ENCODE measurements at places on chromosomes 11 and 22.

- no peak for DNase-seq
Observed at GRCh38 chr22:47784367-47784983, 1022.0 kb downstream of the TBC1D22A start.

GRCh38 chr22:46135611-46136485 lies 14.5 kb upstream of the PPARA start:
- DNase-seq, result no peak

DNA sequence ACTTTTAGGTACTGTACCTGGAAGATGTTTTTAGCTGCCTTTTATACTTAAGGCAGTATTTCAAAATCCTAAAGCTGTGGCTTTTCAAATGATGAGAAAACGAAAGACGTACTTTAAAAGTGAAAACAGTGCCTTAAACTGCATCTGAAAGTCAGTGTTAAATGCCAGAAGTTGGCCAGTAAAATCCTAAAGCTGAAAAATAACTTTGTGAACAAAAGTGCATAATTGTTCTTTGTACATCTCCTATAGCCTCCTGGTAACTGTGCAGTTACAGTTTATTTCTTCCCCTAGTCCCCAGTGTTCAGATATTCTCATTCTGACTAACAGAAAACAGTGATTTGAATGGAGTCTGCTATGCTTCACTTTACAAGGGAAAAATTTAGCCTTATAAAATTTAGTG lies 6.8 kb downstream of the EED start:
- no peak for DNase-seq

DNA sequence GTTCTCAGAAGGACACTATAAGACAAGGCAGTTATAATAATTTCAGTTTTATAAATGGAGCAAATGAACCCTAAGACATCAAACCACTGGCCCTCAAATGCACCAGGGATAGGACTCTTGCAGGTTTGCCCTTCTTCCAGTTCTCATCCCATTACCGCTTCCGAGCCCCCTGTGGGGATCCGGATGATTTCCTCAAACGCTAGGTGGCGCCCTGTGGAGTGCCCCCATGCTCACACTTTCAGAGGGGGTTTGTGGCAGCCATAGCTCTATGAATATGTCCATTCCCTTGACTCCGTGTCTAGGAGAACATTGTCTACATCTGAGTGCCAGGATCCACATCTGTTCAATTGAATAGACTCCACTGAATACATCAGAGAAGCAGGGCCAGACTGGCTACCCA lies 816.3 kb downstream of the NTM start:
- DNase-seq, result no peak

GRCh38 chr22:39174498-39175352 lies 22.2 kb upstream of the CBX7 start:
- DNase-seq, result no peak

GRCh38 chr11:128361451-128362020 lies 225.8 kb downstream of the ETS1 start:
- no peak for DNase-seq

DNA sequence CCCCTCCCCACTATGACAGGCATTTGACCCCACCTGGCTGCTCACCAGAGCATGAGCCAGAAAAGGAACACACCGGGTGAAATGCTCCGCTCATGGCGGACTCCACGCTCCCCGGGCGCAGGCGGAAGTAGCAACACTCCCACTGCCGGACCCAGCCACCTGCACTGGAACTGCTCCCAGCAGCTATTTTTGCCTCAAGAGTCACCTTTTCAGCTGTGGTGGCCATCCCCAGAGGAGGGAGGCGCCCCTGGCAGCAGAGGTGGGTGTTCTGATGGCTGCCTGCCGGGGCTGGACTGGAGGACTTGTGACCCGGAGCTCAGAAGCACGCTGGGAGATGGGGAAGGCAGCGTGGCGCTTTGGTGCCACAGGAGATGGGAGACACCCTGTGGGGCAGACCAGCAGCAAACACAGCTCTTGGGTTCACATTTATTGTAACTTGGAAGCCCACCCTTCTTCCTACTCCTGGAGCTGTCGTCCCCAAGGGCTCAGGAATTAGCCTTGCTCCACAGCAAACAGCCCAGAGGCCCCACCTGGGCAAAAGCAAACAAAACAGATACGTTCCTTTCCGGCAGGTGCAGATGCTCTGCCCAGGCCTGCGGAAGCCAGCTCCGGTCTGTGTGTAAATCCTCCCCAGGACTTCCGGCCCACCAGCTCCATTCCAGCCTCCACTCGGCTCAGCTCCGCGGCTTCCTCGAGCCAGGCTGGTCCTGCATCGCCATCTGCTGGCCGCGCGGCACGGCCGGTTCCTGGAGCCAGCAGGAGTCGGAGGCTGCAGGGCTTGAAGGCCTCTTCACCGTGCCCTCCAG lies 3.7 kb downstream of the RPS19BP1 start:
- peak; percentile 80 for DNase-seq

GRCh38 chr22:29727131-29727523 lies 7.3 kb downstream of the CABP7 start:
- DNase-seq, result no peak

GRCh38 chr11:12785901-12786300 lies 111.7 kb downstream of the TEAD1 start:
- DNase-seq, result no peak

DNA sequence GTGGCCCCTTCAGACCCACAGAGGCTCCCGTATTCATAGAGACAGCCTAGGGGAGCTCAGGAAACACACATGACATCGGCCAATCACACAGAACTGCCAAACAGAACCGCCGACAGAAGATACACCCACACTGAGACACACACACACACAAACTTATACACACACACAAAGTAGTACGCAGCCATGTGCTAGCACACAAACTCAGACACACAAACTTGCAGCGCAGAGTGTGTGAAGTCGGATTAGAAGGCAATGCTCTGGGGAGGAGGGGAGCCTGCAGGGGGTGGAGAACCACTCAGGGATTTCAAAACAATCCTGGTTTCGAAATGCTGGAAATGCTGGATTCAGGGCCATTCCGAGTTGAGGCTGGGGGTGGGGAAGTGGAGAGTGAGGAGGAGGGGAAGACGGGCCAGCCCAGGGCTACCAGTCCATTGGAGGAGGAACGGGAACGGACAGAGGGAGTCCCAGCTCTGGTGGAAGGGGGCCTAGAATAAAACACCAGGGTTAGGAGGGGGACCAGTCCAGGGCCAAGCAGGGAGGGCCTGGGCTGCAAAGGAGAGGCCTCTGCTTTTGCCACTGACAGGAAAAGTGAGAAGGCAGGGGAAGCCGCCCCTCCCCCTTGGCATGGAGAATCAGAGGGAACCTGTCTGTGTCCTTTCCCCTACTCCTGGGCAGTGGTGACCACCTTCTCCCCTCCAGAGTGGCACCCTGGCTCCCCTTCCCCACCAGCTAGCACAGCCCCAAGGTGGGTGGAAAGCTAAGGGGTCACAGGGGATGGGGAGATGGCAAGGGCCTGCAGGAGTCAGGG lies 4.4 kb downstream of the BCL9L start:
- DNase-seq, result no peak

- no peak for DNase-seq
Observed at GRCh38 chr22:30321461-30321860, 5.3 kb downstream of the TBC1D10A start.

GRCh38 chr11:12767577-12767976 lies 93.4 kb downstream of the TEAD1 start:
- no peak for DNase-seq

DNA sequence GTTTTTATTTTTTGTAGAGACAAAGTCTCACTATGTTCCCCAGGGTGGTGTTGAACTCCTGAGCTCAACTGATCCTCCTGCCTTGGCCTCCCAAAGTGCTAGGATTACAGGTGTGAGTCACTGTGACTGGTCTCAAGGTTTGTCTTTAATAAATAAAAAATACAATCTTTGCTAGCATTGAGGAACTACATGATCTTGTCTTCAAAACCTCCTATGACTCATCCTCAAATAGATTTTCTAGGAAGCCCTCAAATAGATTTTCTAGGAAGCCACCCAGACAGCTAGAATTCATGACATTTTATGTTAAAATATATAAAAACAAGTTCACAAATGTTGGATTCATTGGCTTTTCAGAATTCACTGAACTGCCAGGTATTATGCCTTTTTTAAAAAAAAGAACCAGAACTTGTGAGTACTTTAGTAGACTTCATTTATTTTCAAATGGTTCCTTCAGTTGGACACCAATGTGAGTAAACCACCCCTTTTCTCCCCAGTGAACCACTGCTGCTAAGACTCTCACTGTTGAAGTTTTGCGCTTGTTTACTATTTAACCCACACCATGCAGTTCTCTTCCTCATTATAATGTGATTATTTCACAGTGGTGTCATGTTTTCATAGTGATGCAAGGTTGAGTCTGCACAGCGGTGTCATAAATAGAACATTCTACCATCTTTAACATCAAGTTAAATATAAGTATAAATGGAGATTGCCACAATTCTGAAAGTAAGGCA lies 303.9 kb downstream of the CASP12 start:
- DNase-seq, result no peak

DNA sequence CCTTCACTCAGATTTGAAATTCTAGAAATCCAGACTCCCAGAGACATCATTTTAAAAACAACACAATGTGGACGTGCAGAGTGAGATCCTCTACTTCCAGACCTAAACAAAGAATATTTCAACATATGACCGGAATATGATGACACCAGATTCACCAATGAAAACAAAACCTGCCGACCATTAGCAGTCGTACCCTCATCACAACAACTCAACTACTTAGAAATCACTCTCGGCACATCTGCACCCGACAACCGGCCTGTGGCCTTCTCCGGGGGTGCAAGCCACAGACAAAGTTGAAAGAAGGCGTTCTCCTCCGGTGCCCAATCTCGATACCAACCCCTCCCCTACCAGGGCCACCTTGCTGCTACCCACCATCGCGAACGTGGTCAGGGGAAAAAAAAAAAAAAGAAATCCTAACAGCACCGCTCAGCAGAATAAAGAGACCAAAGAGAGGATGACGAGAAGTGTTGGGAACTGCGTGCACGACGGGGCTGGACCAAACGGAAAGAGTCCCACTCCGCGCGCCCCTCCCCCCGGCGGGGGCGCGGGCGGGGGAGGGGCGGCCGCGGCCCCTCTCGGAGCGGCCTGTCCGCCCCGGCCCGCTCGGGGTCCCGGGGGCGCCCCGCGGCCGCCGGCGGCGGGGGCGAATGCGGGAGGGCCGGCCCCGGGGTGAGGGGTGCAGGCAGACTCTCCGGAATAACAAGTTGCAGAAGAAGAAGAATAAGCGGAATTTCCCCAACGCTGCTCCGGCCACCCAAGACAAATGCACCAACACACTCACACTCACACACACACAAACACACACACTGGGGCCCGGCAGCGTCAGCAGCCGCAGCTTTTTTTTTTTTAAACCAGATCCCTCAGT lies 1.7 kb downstream of the PHF21A start:
- DNase-seq, result peak; percentile 22

- DNase-seq, result no peak
Observed at GRCh38 chr22:45006964-45007390, 2.8 kb downstream of the PHF21B start.

- DNase-seq, result no peak
Observed at GRCh38 chr11:110447343-110447742, 17.6 kb downstream of the FDX1 start.

DNA sequence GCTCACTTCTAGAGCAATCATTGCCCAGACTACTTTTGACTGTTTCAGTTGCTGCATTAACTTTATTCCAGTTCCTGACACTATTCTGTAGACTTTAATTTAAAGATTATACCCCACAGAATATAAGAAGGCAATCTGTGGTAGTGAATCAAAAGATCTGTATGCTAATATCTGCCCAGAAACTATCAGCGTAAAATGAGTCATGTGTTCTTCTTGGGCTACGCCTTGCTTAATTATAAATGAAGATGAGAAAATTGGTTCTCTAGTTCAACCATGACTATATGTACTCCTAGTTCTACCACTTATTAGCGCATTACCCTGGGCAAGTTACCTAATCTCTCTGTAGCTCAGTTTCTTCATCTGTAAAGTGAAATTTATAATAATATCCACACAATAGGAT lies 128.5 kb downstream of the CWF19L2 start:
- no peak for DNase-seq

DNA sequence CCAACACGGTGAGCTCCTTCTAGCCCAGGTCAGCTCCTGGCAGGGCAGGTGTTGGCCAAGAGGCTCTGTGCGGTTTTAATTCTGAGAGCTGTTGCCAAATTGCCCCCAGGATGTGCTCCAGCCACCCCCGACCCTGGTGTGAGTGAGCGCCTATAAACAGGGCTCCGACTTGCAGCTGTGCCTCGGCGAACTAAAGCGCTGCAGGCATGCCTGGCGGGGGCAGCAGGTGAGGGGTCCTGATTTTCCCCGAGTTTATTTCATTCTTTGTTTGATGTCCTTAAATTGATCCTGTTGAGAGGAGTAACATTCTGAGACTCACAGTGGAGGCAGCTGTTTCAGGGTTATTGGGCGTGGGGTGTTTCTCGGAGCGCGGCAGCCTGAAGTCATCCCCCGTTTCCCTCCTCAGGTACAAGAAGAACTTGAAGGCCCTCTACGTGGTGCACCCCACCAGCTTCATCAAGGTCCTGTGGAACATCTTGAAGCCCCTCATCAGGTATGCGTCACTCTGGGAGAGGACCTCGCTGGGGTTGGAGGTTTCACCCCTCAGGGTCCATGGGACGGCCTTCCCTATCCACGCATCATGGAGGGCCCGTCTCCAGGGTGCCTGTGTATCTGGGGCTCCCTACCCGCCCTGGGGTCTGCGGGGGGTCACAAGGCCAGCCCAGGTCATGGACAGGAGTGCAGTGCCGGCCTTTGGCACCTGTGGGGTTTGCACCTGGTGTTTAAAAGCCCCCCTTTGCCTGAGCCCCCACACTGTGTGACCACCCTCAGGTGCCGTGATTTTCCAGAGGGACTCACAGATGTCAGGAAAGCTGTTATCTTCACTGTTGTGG lies 62.1 kb downstream of the ARHGAP8 start:
- no peak for DNase-seq

DNA sequence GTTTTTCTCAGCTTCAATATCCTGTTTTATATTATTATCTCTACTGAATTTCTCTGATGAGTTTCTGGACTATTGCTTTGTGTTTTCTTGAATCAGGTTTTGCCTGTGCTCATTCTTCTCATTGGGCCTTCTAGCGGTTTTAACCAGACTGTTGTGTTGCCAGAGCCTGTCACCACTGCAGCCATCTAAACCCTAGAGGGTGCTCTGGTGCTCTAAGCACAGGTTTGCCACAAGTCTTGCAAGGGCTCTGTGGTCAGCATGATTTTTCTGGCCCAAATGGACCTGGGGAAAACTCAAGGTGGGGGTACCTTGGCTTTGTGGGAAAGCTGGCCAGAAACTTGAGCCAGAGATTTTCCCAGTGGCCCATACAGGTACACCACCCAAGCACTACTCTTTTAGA lies 52.4 kb upstream of the TYR start:
- DNase-seq, result no peak

DNA sequence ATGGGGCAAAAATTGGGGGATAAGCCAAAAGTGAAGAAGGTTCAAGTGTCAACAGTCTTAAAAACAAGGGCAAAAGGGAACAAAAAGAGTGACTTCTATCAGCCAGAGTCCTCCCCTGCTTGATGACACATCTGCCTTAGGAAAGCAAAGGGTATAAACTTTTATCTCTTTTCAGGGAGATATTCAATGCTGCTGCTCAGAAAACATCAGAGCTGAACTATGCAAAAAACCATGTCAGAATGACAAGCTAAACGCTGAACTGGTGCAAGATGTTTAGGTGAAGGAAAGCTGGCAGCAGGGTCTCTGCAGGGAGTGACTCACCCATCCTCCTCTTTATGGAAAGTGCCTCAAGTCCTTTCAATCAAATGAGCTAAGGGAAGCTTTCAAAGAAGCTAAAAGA lies 24.7 kb downstream of the ALG9 start:
- no peak for DNase-seq
